Heart right ventricle (tissue), 16 donors: ENCODE measurements at places on chromosomes 7 and 10. TPM values are rescaled to one million over a fixed set of nuclear protein-coding genes. Genes with fewer than 3 reads are reported as not detected.

- DNase-seq: no peak
These were observed 220.5 kb downstream of the ELFN1 start for GRCh38 chr7:1890289-1891235.

- no peak for DNase-seq
These were observed 90.7 kb downstream of the NHLRC2 start for GRCh38 chr10:113945075-113945686.

DNA sequence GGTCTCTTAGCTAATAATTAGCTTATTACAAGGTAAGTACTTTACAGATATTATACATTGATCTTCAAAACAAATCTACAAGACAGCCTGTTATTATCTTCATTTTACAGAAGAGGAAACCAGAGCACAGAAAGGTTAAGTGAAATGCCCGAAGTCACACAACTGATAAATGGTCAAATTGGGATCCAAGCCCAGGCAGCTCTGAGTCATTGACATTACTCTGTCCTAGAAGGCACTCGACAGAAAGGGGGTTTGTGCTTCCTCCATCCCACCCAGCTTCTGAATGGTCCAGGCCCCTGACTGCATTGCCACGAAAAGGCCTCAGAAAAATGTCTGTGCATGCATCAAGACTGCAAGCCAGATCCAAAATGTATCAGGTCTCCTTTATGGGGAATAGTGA, 81.3 kb upstream of the ZNF438 start:
- no peak for DNase-seq

GRCh38 chr7:209906-210305, 17.5 kb downstream of the FAM20C start:
- no peak for DNase-seq

AKR1C4 gene
- not detected for total RNA-seq

COL17A1 gene
- total RNA-seq: 0.39 TPM

DNA sequence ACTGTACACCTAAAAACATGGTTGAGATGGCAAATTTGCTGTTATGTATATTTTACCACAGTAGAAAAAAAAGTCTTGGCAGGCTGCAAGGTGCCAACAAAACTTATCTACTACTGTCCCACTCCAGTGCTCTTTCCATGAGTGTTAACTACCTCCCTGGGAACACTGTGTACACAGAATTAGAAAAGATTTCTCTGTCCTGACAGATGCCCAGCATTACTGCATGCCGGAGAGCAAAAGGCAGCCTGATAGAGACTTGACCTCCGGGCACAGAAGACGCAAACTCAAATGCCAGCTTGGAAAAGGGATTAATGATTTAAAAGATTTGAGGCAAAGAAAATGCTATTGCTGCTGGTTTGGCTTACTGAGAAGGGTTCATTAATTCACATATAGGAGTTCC, 228.8 kb downstream of the TMEM178B start:
- DNase-seq: peak; percentile 16

- DNase-seq: no peak
These were observed 249.0 kb downstream of the TNS3 start for GRCh38 chr7:47332681-47333553.

- DNase-seq: no peak
These were observed 45.2 kb upstream of the SAMD8 start for GRCh38 chr10:75066271-75066670.

- no peak for DNase-seq
These were observed 58.6 kb upstream of the SLC26A5 start for GRCh38 chr7:103504505-103505135.

NHLRC2 gene
- total RNA-seq: 58.2 TPM
